ENCODE measurements at places on chromosomes 11 and 22.

DNA sequence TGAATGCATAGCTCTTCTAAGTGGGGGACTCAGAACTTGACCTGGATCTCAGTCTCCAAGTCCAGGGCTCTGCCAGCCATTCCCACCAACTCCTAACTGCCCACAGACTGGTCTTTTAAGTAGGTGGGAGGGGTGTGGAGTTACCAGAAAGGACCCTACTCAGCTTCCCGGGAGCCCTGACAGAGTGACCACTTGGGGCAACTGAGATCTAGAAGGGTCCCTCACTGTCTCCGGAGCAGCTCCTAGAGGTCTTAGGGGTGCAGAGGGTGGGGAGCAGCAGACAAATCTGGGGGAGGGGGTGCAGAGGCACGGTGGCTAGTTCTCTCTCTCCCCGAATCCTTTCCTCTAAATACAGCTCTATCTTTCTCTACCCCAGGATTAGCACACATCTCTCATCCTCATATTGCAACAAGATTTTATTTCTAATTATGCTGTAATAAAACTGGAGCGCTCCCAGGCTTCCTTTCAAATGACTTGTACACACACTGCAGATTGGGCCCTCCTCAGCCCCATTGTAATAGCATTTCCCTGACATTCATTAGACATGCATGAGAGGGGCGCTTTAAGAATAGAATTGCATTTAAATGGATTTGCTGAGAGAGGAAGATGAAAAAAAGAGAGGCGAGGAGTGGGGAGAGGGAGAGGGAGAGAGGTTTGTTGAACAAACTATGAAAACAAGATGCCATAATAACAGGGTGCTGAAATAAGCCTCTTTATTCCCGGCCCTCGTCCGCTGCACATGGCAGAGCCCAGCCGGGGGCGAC, 219.0 kb downstream of the CEP164 start:
- no peak for DNase-seq

DNA sequence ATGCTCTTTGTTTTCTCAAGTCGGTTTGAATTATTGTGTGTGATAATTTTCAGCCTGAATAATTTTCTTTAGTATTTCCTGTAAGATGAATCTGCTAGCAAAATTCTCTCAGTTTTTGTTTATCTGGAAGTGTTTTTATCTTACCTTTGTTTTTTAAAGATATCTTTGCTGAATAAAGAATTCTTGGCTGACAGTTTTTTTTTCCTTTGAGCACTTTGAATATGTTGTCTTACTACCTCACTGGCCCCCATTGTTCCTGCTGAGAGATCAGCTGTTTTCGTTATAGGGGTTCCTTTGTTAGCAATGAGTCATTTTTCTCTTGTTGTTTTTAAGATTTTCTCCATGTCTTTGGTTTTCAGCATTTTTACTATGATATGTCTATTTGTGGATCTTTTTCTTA, 63.0 kb downstream of the HORMAD2 start:
- DNase-seq = no peak

GRCh38 chr22:47371263-47372090, 609.0 kb downstream of the TBC1D22A start:
- DNase-seq = peak; percentile 12

GRCh38 chr11:5274395-5274794, 4.7 kb upstream of the HBE1 start:
- DNase-seq = no peak

GRCh38 chr11:91932151-91932821, 292.3 kb upstream of the FAT3 start:
- DNase-seq = no peak

DNA sequence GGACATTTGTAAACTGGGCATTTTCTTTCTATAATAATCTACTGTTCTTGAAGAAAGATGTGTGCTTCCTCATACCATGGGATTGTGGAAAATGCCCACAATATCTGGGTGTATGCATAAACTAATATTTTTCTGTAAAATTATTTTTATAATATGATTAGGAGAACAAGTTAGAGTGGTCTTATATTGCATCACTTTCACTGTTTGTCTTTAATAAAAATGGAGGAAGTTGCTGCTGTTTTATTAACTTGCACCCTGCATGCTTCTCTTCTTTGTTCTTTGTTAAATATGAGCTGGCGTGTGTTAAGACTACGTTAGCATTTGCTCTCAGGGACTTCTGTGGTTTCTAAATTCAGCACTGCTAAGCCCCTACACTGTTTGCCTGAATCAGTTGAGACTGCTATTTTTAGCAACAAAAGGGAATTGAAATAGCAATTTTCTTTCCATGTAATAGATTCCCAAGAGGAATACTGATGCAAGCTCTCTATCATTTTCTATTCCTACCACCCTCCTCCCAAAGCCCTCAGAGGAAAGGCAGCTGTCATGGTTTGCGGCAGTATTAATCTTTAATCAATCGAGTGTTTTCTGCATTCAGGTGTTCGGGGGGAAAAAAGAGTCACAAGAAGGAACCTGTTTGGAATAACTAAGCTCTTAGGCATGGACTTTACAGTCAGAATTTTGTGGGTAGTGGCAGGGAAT, 56.1 kb downstream of the HSD17B12 start:
- DNase-seq = no peak

- DNase-seq = no peak
These were observed 12.7 kb downstream of the C11orf91 start for GRCh38 chr11:33687733-33688479.

DNA sequence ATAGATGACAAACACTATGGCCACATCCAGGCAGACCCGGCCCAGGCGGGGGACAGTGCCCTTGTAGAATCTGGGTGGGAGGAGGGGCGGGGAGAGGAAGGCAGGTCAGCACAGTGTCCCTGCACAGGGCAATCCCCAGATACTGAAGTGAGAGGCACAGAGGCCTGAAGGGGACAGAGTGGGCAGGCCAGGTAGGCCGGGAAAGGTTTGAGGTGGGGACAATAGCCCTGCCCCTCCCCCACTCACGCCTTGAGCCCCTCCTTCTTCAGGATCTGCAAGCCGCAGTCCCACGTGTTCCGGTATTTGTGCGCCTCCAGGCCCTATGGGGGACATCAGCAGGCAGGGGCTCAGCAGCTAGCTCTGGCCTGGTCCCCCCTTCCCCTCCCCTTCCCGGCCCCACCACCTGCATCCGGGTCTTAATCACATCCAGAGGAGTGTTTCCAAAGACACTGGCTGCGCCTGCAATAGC, 2.3 kb downstream of the SLC25A1 start:
- DNase-seq = no peak

DNA sequence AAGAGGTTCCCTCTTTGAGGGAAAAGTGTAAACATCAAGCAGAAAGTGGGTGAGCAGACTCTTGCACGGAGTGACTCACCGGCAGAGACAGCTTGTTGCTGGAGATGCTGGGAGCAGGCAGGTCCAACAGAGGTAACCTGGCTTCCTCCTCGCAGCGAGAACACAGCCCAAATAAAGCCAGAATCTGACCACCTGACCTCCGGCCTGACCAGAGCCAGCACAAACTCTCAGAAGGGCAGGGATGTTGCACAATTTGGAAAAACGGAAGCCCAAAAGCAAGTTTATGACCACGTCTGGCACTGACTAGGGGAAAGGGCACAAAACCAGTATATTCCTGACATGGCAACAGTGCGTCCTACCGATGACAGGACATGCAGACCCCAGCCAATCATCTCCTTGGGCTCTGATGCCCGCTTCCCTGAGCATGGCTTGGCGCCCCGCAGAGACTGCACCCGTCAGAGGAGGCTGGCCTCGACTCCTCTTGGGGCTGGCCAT, 5.4 kb downstream of the SMCO4 start:
- peak; percentile 39 for DNase-seq

DNA sequence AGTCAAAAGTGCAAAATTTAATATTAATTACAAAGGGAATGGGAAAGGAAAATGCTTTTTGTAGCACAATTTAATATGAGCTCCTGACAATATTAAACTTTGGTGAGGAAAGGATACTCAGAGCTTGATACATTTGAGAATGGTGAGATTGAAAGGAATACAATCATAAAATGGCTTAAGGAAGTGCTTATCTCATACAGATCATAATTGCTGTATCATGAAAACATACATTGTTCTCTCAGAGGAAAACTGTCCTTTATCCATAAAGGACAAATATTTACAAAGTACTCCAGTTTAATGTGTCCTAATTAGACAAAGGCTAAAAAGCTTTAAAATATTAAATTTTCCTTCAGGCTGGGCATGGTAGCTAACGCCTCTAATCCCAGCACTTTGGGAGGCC, 260.4 kb downstream of the TMEM135 start:
- no peak for DNase-seq

GRCh38 chr11:8671651-8672062, 10.8 kb downstream of the TRIM66 start:
- peak; percentile 10 for DNase-seq

DNA sequence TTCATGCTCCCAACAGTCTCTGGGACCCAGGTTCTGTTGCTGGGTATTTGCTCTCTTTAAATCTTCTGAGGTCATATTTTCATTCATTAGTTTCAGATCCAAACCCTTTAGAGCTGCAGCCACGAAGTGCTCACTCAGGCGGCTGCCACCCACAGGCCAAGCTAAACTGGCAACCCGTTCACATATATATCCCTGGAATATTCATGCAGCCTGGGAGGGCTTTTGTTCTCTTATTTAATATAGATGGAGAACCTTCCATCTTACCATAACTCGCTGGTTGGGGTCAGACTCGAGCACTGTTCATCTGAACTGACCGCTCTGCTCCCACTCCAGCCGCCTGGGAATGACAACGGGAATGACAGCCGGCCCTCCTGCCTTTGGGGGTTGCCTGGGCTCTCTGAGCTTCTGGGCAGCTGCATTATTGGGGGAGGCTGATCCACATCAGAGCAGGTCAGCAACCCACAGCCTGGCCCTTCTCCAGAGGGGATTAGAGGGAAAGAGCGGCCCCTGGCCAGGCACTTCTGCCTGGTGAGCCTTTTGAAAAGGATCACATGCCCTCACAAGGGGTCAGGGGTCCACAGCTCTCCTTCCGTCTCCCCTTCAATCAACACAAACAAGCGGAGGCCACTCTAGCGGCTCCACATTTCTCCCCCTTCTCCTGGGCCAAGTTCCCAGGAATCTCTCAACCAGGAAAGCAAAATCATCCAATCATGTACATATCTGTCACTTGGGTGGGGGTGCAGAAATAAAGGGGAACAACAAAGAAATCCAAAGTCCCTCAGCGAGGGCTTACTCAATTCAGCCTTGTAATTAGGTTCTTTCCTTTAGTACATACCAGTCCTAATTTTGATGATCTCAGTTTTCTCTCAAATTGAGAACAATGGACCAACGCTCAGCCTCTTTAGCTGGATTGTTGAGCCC, 11.8 kb downstream of the TMEM184B start:
- peak; percentile 62 for DNase-seq

- DNase-seq = no peak
These were observed 1.5 kb downstream of the TUB start for GRCh38 chr11:8082391-8083087.

DNA sequence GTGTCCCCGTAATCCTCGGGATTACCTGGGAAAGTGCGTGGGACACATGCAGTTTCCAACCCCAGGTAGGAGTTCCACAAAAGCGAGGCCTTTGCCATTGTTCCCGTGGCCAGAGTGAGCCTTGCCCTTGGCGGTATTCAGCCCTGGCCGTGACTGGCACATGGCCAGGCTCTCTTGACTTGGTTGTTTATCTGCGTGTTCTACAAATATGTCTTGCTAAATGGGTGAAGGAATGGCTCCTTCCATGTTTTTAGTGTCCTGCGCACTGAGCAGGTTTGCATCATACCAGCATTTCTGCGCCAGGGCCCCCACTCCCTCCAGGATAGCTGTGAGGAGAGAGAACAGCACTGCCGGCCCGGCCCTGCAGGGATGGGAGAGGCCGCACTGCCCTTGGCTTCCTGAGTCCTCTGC, 20.0 kb downstream of the POLR3H start:
- DNase-seq = peak; percentile 57

- DNase-seq = no peak
These were observed 158.8 kb downstream of the CACNA1I start for GRCh38 chr22:39729141-39729934.

DNA sequence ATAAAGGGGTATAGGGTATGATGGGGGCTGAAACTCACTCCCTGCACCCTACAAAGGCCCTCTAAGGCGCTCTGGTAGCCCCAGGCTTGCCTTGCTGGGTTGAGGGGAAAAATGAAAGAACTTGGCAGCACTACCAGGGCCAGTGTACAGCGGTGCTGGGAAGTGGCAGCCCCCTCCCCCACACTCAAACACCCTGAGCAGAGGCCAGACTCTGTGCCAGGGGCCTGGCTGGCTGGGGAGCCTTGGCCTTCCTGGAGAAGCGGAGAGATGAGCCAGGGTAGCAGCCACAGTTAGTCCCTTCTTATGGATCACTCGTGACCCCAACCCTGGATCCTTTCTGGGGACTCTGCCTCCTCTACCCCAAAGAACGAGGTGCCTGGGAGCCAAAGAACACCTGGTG, 2.7 kb downstream of the TMEM134 start:
- no peak for DNase-seq

DNA sequence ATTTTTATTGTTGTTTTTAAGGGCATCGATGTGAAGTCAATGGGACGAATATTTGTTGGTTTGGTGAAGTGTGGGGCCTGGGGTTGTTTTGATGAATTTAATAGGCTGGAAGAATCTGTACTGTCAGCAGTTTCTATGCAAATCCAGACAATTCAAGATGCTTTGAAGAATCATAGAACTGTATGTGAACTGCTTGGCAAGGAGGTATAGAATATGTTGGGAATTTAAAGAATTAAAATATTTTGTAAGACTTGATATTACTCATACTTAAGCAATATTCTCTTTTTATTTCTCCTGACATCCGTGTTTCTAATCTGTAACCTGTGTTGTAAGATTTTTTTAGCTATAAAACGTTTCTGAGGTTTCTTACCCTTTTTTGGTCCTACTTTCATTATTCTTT, 61.6 kb downstream of the DYNC2H1 start:
- DNase-seq = no peak

GRCh38 chr11:14012846-14013245, 50.3 kb downstream of the SPON1 start:
- DNase-seq = no peak

- DNase-seq = no peak
These were observed 32.8 kb downstream of the ARHGAP20 start for GRCh38 chr11:110679323-110679975.

DNA sequence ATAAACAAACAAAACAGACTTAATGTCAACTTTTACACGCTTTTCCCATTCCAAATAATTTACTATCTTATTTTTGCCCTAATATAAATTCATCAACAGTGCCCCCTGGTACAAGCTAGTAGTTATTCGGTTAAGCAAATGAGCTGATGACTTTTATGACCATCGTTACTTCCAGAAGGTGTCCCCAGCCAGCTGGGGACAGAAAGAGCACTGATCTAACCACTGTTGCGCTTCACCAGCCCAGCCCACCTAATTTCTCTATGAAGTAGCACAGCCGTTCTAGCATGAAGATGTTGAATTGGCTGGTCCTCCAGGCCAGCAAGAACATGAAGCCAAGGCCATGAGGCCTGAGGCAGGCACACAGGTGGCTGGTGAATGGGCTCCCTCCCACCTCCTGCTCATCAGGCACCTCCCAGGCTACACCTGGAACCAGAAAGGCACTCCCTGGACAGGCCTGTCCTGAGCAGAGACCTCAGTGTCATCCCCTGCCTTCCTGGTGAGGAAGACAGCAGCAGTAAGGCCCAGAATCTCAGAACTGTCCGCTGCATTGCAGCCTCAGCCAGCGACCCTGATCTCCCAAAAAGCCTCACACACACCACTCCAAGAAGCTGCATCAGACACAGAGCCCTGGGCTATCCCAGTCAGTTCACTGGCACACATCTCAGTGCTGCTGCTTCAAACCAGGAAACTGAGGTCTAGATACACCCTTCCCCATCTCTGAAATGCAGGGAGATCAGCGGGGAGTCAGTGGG, 12.9 kb downstream of the GNB1L start:
- DNase-seq = no peak

GRCh38 chr11:10490032-10490397, 35.0 kb downstream of the AMPD3 start:
- DNase-seq = no peak

Measured in dorsolateral prefrontal cortex (tissue), 122 donors.